NCI-H2171 treated with DMSO at 0.1 percent for 48 hours (cell line): ENCODE measurements at places on chromosomes 6 and 20.

GRCh38 chr6:129966125-129966524 is 52.3 kb upstream of the L3MBTL3 start:
- DNase-seq = no peak

DNA sequence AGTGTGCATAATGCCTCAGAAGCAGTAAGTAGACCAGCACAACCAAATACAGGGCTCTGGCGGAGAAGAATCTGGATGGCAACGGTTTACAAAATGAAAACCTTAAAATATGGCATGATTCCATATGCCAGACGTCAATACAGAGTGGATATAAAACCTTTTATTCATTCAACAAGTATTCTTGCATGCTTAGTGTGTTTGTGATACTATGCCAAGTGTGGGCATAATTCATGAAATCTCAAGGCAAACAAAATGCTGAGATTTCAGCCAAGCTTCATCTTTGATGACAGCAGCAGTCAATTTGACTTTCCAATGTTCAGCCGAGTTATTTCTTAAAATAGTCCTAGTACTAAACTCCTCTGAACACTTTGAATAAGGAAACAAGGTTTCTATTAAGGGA is 119.4 kb downstream of the CD24 start:
- no peak for DNase-seq

DNA sequence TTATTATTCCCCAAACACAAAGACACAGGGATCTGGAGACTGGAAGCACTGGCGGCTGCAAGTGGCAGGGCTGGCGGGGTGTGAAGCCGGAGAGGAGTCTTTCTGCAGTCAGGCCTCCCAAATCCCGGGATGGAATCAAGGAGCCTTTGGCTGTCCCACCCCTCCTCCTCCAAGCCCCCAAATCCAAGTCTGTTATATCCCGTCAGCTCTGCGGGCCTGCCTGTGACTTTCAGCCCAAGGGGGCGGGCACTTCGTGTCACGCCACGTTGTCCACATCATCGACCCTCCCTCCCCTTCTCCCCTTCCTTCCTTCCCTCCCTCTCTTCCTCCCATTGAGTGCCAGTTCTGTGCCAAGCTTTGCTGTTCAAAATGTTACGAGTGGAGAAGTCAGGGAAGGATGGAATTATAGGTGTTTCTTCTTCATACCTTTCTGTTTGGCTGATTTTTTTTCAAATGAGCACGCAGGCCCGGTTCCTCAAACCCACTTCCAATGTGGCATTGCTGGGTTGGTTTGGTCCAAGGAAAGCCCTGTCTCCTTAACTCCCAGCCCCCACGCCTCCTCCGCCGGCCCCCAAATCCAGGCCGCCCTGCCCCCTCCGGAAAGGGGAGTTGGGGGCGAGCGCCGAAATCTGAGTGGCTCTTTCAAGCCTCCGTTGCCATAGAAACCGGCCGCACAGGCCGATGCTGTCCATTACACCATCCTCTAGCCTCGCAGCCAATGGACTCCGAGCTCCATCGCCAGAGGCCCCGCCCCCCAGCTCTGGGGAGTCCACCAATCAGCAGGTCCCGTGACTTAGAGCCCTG is 12.7 kb downstream of the ZCCHC3 start:
- DNase-seq = peak; percentile 100

GRCh38 chr6:75931011-75931680 is 141.3 kb downstream of the IMPG1 start:
- DNase-seq = no peak

GRCh38 chr6:101011186-101011585 is 130.1 kb upstream of the ASCC3 start:
- DNase-seq = no peak

- DNase-seq = no peak
Measured at GRCh38 chr6:162710419-162710818, 17.1 kb downstream of the PRKN start.

- no peak for DNase-seq
Measured at GRCh38 chr20:47710665-47711045, 74.6 kb downstream of the SULF2 start.

GRCh38 chr6:14888575-14889000 is 357.3 kb upstream of the JARID2 start:
- no peak for DNase-seq

- no peak for DNase-seq
Measured at GRCh38 chr6:170018422-170018935, 267.1 kb downstream of the ERMARD start.

- DNase-seq = peak; percentile 42
Measured at GRCh38 chr20:44785768-44786167, 24.6 kb downstream of the RIMS4 start.

DNA sequence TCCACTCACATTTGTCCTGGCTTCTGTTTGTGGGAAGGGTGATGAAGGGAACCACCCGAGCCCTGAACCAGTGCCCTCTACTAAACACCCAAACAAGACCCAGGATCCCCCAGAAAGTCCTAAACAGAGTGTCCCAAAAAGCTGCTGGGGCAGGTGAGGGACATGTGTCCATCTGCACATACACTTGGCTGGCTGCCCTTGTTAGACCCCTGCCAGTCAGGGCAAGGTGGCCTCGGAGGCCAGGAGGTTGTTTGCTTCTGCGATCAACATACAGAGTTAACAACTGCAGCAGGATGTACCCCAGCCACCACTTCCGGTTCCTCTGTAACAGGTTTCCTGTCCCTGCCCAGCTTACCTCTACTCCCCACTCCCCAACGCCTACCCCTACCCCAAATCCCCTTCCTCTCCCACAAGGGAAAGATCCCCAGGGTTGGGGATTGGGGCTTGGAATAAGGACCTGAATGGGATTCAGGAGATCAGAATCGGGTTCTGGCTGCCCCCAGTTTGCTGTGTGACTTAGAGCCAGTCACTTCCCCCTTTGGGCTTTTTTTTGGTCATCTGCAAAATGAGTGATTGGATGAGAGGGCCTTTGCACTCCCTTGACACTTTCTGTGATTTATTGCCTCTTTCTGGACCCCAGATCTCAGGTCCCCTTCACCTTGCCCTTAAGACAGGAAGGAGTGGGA is 13.9 kb downstream of the DEF6 start:
- DNase-seq = no peak

GRCh38 chr20:60254901-60255411 is 296.7 kb downstream of the CDH26 start:
- no peak for DNase-seq

DNA sequence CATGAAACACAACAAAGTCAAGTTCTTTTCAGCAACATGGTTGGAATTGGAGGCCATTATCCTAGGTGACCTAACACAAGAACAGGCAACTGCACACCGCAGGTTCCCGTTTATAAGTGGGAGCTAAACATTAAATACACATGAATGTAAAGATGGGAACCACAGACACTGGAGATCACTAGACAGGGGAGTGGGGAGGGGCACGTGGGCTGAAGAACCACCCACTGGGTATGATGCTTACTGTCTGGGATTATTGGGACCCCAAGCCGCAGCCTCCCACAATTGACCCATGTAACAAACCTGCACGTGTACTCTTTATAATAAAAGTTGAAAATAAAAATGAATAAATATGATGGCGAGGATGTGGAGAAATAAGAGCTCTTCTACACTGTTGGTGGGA is 8.6 kb upstream of the RAET1G start:
- no peak for DNase-seq

DNA sequence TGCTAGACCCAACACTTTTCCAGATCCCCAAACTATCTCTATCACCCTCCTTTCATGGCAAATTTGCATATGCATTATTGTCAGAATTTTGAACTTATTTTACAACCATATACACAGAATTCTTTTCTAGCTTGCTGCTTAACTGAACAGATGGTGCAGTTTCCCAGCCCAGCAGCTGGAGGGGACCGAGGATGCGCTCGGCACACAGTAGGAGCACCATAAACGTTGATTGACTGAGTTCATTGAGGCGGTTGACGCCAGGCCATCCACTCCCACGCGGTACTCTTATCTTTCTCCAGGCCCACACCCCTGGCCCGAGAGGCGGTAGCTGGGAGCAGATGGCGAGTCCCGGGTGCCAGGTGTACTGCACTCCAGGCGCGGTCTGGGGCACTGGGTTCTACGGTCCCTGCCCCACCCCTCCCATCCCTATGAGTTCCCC is 6.8 kb upstream of the SOX4 start:
- peak; percentile 98 for DNase-seq

GRCh38 chr6:37495244-37495934 is 4.3 kb downstream of the CCDC167 start:
- peak; percentile 38 for DNase-seq

- no peak for DNase-seq
Measured at GRCh38 chr6:2542101-2542857, 208.4 kb downstream of the MYLK4 start.

DNA sequence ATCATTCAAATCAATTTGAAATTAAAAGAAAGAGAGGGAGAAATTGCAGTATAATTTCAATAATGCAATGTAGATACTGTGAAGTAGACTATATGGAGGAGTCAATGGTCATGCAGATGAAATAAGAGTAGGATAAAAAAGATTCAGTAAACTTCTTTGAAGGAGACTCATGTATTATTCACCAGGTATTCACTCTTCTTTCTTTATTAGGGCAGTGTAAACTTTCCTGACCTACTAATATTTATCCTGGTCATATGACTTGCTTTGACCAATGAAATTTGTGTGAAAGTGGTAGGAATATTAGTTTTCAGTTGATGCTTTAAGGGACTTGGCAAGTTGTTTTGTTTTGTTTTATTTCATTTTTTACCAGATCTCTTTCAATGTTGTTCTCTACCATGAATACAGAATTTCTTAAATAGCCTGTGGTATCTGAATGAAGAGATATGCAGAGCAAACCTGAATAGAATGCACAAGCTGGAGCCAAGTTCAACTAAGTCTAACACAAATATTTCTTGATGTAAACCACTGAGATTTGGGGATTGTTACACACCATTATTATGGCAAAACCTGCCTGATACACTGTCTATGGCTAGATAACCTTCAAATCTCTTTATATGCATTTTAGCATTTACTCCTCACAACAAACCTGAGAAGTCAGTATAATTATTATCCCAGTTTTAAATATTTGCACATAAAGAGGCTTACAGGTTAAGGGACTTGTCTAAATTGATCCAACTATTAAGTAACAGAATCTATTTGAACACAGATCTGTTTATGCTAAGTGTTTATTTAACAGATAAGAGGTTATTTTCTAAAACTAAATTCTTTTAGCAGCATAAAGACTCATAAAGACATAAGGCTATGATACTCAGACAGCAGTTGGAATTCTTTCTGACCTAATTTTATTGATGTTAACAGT is 311.2 kb downstream of the PKHD1 start:
- no peak for DNase-seq

DNA sequence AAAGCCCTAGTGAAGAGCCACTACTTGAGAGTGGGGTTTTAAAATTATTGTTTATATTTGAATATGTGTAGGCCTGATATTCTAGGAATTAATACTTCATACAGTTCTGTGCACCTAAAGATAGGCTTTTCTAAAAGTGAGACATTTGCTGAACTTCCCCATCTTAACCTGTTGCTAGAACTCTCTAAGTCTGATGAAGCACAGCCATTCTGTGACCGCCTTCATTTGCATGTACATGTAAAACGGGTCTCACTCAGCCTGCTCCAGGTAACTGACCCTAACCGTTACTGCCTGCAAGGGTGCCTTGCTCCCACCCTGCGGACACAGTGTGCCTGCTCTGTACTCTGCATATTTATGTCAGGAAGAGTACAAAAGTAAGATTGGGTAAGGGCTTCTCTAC is 44.3 kb upstream of the IRF4 start:
- no peak for DNase-seq

DNA sequence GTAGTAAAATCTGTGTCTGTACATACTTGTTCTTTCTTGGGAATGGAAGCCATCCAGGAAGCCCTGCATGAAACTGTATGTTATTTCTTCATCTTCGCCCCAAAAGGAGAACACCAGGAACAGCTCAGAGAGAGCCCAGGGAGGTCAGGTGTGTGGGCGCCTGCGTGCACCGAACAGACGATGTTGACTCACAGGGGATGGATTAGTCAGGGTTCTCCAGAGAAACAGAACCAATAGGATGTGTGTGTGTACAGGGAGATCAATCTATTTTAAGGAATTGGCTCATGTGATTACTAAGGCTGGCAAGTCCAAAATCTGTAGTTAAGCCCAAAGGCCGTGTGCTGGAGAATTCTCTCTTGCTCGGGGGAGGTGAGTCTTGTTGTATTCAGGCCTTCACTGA is 45.7 kb downstream of the RNASET2 start:
- DNase-seq = no peak

DNA sequence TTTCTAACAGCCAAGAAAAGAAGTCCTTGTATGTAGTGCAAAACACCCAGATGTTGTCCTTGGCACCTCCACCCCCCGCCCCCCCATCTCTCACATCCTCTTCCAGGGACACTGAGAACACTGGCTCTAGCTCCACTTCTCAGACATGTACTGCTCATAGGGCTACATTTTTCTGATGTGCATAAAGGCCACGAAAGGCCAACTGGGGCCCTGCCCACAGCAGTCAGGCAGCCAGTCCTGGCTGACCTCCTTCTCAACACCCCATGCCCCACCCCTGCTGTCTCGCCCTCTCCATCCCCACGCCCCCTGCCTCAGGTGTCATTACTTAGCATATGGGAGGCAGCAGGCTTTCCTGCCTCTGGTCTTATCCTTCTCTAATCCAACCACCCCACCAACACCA is 11.3 kb downstream of the GABRR1 start:
- no peak for DNase-seq

DNA sequence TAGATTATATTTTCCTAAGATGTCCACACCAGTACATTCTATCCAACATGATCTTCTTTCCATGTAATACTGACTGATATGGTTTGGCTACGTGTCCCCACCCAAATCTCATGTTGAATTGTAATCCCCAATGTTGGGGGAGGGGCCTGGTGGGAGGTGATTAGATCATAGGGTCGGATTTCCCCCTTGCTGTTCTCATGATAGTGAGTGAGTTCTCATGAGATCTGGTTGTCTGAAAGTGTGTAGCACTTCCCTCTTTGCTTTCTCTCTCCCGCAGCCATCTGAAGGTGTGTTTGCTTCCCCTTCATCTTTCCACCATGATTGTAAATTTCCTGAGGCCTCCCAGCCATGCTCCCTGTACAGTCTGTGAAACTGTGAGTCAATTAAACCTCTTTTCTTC is 12.2 kb upstream of the HBS1L start:
- DNase-seq = no peak

- DNase-seq = no peak
Measured at GRCh38 chr6:151229401-151230276, 10.1 kb upstream of the AKAP12 start.

DNA sequence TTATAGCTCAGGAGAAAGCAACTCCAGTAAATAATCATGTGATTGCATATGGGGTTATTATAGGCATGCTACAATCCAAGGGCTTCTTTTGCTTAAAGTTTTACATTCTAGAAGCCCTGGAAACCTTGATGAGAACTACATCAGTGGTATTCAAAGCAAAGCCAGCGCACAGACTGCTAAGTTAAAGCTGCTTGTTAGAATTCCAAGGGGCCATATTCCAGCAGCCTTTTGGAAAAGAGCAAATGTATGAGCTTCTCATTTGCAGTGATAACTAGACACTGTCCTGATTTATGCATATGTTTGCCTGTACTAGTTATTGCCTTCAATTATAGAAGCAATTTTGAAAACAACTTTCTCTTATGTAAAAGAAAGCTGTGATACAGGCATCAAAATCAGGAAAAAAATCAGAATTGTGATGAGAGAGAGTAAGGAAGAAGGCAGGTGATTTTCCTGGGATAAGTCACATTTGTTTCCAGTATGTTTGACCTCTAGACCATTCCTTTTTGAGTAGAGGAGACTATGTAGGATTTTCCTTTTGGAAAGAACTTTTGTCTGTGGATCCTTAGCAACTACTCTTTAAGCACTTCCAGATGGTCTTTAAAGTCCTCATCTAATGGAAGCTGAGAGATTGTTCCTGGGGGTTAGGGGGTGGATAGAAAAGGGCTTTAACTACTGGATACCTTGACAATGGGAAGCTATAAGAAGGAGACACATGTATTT is 159.2 kb downstream of the PLCB4 start:
- DNase-seq = no peak

- DNase-seq = no peak
Measured at GRCh38 chr6:10323018-10323417, 91.9 kb downstream of the TFAP2A start.
